Activated naive CD4-positive, alpha-beta T cell (primary cell): ENCODE measurements at places on chromosomes 1 and 21.
A peak's percentile ranks its signal among the peaks of the same experiment; 100 is the strongest.

DNA sequence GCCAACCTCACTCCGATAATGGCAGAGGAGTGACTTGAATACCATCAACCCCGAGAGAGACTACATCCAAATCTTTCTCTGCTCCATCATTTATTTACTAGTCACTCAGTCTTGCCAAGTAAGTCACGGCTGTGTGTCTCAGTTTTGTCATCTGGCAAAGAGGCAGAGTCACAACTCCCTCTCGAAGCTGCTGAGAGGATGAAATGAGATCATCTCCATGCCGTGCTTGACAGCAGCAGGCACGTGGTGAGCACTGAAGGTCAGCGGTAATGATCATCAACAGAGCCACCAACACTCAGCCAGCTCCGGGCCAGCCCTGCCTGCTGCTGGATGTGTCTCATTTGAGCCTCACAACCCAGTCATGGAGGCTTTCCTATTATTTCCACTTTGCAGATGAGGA is 19.9 kb downstream of the ALDH4A1 start:
- DNase-seq = no peak

DNA sequence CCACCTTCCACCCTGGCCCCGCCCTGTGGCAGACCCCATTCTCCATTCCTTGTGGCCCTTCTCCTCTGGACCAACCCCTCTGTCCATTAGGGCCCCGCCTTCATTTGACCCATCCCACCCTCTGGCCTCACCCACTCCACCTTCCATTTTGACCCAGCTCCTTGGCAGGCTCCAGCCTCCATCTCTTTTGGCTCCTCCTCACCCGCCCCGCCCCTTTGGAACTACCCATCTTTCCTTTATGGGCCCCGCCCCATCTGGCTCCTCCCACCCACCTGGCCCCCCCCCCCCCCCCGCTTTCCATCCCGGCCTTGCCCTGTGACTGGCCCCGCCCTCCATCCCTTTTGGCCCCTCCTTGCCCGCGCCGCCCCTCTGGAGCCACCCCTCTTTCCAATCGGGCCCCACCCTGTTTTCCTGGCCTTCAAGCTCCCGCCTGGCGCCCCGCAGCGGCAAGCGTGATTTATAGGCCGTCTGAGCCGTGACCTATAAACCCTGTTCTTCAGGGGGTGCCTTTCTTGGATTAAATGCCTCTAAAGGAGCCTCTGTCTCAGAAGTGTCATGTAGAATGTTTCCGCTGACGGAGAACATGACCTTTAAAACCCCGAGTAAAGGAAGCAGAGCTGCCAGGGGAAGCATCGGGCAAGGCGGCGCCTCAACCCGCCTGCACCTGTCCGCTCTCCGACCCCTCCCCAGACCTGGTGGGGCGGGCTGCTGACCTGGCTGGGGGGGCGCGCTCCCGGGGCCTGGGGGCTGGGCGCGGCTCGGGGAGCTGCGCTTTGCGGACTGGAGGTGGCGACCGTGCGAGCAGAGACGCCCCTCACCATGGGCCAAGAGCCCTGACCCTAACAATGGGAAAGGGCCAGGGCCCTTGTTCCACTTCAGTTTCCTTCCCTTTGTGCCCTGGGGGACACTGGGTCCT is 178.0 kb downstream of the CAMTA1 start:
- DNase-seq = peak; percentile 55

DNA sequence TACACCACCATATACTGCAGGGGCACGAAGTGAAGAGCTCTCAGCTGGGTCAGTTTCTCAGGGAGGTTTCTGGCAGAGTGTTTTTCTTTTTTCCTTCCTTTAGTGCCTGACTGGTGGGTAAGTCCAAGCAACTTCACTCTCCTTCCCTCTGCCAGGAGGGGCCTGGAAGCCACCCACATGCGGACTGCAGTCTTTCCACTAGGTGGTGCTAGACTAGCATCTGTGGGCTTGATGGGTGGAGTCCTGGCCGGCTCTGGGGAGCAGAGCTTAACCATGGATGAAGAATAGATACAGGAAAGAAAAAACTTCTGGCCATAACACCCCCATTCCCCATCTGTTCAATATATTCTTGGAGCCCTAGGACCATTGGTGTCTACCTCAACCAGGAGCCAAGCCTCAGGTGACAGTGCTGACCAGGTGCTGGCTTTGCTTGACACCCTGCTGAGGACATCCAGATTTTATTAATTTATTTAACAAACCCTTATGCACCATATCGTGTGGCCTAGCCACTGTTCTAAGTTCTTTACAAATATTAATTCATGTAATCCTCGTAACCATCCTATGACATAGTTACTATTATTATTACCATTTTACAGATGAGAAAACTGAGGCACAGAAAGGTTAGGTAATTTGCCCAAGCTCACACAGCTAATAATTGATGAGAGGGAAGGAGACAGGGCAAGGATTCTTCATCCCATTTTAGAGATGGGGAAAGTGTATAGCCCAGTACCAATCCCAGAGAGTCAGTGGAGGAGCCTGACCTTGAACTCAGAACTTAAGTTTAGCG is 126.7 kb upstream of the CSF3R start:
- DNase-seq = no peak

GRCh38 chr21:44439211-44439600 is 16.1 kb upstream of the LRRC3 start:
- no peak for DNase-seq

GRCh38 chr1:222034790-222035189 is 292.9 kb upstream of the DUSP10 start:
- DNase-seq = no peak

- DNase-seq = no peak
Observed at GRCh38 chr1:103336408-103336807, 189.1 kb upstream of the RNPC3 start.

GRCh38 chr1:29397256-29397590 is 160.9 kb downstream of the PTPRU start:
- no peak for DNase-seq

- DNase-seq = no peak
Observed at GRCh38 chr1:186887203-186887602, 58.5 kb downstream of the PLA2G4A start.

GRCh38 chr1:8040586-8040985 is 14.5 kb upstream of the ERRFI1 start:
- no peak for DNase-seq

DNA sequence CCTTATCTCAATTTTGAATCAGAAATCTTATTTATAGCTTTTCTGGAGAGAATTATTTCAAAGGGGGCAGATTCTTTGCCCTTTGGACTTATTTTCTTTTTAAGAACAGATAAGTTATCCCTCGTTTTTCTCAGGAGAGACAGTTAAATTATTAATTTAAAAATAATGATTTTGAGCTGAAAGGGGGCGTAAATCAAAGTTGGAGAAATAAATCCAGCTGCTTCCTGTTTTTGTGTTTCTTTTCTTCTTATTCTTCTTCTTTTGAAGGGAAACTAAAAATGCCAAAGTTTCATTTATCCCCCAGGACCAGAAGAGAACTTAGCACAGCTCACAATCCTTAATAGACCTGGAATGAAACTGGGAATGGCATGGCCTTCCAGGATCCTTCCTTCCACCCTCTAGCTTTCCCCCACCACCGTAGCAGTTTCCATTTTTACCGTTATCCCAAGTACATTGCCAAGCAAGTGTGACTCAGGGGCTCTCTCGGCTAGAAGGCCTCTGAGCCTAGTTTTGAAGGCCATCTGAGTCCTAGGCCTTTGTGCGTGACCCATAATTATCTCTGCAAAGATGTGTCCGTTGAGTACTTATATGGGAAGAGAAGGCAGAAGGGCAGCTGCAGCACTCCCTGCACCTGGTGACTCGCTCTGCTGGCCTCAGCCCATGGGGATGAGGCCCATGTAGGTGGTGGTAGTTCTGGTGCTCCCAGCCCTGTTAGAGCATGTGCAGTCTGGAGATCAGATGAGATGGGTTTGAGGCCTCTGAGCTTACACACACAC is 181.7 kb downstream of the ROR1 start:
- DNase-seq = no peak

GRCh38 chr1:185719021-185719420 is 15.2 kb upstream of the HMCN1 start:
- no peak for DNase-seq

GRCh38 chr1:2091611-2092604 is 41.7 kb downstream of the PRKCZ start:
- DNase-seq = peak; percentile 12
